ENCODE measurements at places on chromosomes 2 and 18.

GRCh38 chr18:22337306-22337705 lies 80.4 kb downstream of the CTAGE1 start:
- H3K27ac ChIP-seq, result no peak overlapping the region
- H3K4me1 ChIP-seq, result no peaks in the 10 kb centered on the region
- no peak for DNase-seq
- no peaks in the 10 kb centered on the region for H3K36me3 ChIP-seq

- no peaks in the 10 kb centered on the region for H3K36me3 ChIP-seq
- no peaks in the 10 kb centered on the region for H3K4me1 ChIP-seq
- H3K27me3 ChIP-seq, result no peaks in the 10 kb centered on the region
- H3K4me3 ChIP-seq, result no peak overlapping the region
- H3K27ac ChIP-seq, result no peak overlapping the region
Measured at GRCh38 chr2:143334837-143335236, 205.6 kb downstream of the ARHGAP15 start.

DNA sequence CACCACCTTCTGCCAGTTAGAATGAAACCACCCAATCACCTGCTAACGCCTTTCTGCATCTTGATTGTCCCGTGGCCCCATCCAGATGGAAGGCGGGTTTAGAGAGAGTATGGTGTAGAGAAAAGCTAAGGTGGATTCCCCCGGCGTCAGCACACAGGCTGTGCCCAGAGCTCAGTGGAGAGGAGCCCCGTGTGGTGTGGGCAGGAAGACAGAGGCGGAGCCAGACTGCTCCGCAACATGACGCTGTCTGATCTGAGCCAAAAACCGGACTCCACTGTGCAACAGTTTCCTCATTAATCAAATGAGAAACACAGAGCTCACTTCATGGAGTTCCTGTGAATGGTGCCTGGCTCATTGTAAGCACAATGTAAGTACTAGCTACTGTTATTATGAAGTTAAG lies 448.1 kb upstream of the SMIM21 start:
- H3K27ac ChIP-seq, result no peak overlapping the region
- no peaks in the 10 kb centered on the region for H3K4me1 ChIP-seq
- no peaks in the 10 kb centered on the region for H3K36me3 ChIP-seq
- DNase-seq, result no peak

- no peak overlapping the region for H3K4me3 ChIP-seq
- H3K27ac ChIP-seq, result no peak overlapping the region
- DNase-seq, result no peak
- H3K36me3 ChIP-seq, result no peaks in the 10 kb centered on the region
Measured at GRCh38 chr2:71852141-71852711, 295.4 kb downstream of the CYP26B1 start.

GRCh38 chr2:104521247-104521646 lies 332.7 kb upstream of the POU3F3 start:
- no peaks in the 10 kb centered on the region for H3K4me1 ChIP-seq
- no peaks in the 10 kb centered on the region for H3K36me3 ChIP-seq
- no peaks in the 10 kb centered on the region for H3K27me3 ChIP-seq
- DNase-seq, result no peak

GRCh38 chr2:187003038-187003554 lies 154.1 kb upstream of the ZSWIM2 start:
- H3K27me3 ChIP-seq, result no peaks in the 10 kb centered on the region
- no peak overlapping the region for H3K27ac ChIP-seq
- no peaks in the 10 kb centered on the region for H3K36me3 ChIP-seq
- no peaks in the 10 kb centered on the region for H3K4me1 ChIP-seq
- no peak for DNase-seq

DNA sequence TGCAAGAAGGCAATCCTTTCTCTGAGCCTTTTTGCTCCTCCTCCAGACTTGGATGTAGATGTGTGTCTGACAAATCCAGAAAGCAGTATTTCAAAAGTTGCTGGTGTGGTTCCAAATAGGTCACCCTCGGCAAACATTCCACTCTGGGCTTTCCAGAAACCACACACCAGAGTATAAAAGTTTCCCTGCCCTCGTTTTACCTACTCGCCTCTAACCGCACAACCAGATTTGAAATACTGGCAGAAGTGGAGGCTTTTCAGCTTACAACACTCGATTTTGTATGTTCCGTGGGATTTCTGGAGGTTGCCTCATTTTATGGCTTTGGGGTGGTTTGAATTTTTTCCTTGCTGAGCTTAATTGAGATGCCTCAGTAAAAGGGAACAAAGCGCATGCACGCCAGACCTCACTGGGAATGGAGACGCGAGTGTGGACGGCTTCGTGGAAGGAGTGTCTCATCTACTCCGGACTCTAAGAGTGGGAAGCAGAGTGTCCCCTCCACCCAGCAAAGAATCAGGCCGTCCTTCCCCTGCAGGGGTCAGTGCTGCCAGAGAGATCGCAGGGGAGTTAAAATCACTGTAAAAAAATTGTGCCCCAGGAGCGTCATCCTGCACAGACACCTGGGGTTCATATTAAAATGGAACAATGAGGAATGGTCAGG lies 44.0 kb upstream of the RPL31 start:
- H3K36me3 ChIP-seq, result no peaks in the 10 kb centered on the region
- H3K27me3 ChIP-seq, result no peaks in the 10 kb centered on the region
- H3K4me1 ChIP-seq, result peaks cover 17% of the 10 kb centered on the region
- peak overlapping the region; percentile 42 for H3K27ac ChIP-seq
- DNase-seq, result peak; percentile 51

GRCh38 chr18:27921904-27922751 lies 254.8 kb downstream of the CDH2 start:
- H3K36me3 ChIP-seq, result no peaks in the 10 kb centered on the region
- no peak overlapping the region for H3K4me3 ChIP-seq
- no peak overlapping the region for H3K27ac ChIP-seq

GRCh38 chr2:37344453-37345361 lies at the start of gene QPCT:
TSS of gene QPCT (plus strand) at chr2:37344630. CDS start at chr2:37344732, 102 bp downstream.
- peak within 1 kb of the TSS; percentile 41 for H3K4me3 ChIP-seq
- H3K36me3 ChIP-seq, result no peaks in the 10 kb centered on the region
- peak; percentile 59 for DNase-seq
- peaks cover 8% of the 10 kb centered on the region for H3K4me1 ChIP-seq
- H3K27me3 ChIP-seq, result no peaks in the 10 kb centered on the region
- H3K27ac ChIP-seq, result no peak within 1 kb of the TSS

- H3K27me3 ChIP-seq, result no peaks in the 10 kb centered on the region
- no peak overlapping the region for H3K27ac ChIP-seq
- no peak overlapping the region for H3K4me3 ChIP-seq
- no peaks in the 10 kb centered on the region for H3K4me1 ChIP-seq
Measured at GRCh38 chr2:160931531-160931930, 228.7 kb upstream of the TANK start.

DNA sequence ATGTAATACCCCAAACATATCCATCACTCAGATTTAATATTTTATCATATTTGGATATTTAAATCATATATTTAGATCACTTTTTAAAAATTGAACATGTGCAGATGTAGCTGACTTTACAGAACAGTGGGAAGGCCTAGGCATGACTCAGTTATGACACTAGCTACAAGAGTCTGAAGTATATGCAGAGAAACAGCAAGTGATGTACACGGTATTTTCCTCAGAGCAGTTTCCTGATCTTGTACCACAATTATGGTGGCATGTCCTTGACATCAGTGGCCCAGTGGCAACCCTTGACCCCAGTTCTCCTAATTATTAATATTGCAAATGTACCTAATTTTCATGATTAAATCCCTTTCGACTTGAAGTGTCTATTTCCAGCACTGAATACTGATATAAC lies 28.2 kb downstream of the CDKL4 start:
- no peak overlapping the region for H3K27ac ChIP-seq
- H3K4me1 ChIP-seq, result no peaks in the 10 kb centered on the region
- no peak overlapping the region for H3K4me3 ChIP-seq
- no peaks in the 10 kb centered on the region for H3K36me3 ChIP-seq

DNA sequence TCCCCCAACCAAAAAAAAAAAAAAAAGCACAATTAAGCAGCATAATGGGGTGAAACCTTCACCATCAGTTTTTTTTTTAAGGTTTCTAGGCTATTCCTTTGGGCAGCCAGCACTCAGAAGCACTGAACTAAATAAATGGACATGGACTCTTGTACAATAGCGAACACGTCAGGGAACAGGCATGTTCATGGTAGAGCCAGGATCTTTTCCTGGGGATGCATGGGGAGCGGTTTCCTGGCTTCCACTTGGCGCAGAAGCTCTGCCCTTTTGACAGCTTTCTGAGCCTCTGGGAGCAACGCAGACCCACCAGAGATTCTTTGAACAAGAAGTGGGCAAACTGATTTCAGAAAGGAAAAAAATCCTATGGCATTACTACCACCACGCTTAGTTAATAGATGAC lies 35.0 kb downstream of the ALPK2 start:
- H3K27me3 ChIP-seq, result no peaks in the 10 kb centered on the region
- H3K4me3 ChIP-seq, result no peak overlapping the region
- peaks cover 13% of the 10 kb centered on the region for H3K4me1 ChIP-seq
- H3K27ac ChIP-seq, result no peak overlapping the region
- H3K36me3 ChIP-seq, result no peaks in the 10 kb centered on the region
- no peak for DNase-seq

GRCh38 chr2:205685314-205686055 lies 3.2 kb downstream of the NRP2 start:
- H3K27me3 ChIP-seq, result no peaks in the 10 kb centered on the region
- DNase-seq, result peak; percentile 74
- peaks cover 40% of the 10 kb centered on the region for H3K4me1 ChIP-seq

GRCh38 chr2:20595439-20596192 lies 55.3 kb downstream of the HS1BP3 start:
- H3K4me3 ChIP-seq, result no peak overlapping the region
- no peaks in the 10 kb centered on the region for H3K36me3 ChIP-seq
- H3K27ac ChIP-seq, result peak overlapping the region; percentile 61
- H3K27me3 ChIP-seq, result no peaks in the 10 kb centered on the region
- peaks cover 74% of the 10 kb centered on the region for H3K4me1 ChIP-seq
- peak; percentile 1 for DNase-seq

- peak; percentile 56 for DNase-seq
- peaks cover 15% of the 10 kb centered on the region for H3K4me1 ChIP-seq
- H3K27me3 ChIP-seq, result no peaks in the 10 kb centered on the region
- no peak overlapping the region for H3K4me3 ChIP-seq
- H3K36me3 ChIP-seq, result no peaks in the 10 kb centered on the region
Measured at GRCh38 chr2:28621172-28622100, 125.6 kb downstream of the PLB1 start.

DNA sequence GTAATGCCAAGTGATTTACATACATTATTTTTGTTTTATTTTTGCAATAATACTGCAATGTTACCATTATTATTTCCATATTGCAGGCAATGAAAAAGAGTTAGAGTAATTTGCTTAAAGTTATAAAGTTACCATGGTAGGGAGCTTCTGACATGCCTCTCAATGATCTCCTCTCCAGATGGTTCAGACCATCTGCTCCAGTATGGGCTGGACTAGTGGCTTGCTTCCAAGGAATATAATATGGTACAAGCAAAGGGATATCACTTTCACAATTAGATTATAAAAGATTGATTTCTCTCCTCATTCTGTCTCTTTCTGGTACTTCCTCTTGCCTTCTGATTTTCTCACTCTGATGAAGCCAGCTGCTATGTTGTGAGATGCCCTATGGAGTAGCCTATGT lies 245.4 kb downstream of the INSIG2 start:
- no peak overlapping the region for H3K27ac ChIP-seq
- H3K27me3 ChIP-seq, result no peaks in the 10 kb centered on the region
- no peaks in the 10 kb centered on the region for H3K4me1 ChIP-seq
- H3K4me3 ChIP-seq, result no peak overlapping the region

DNA sequence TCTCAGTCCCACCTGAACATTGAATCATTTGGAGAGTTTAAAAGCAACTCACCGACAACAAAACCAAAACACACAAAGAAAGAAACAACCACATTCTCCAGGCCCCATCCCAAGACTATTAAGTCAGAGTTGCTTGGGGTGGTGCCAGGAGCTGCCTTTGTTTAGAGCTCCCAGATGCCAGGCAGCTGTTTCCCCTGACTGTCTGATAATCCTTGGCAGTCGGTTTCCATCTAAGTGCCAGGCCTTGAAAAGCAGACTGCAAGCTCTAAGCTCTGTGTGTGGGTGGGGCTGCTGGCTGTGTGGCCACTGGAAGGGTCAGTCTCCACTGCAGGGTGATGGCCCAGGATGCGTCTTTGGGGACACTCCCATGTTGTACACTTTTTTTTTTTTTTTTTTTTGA lies 255.3 kb upstream of the AGAP1 start:
- H3K4me3 ChIP-seq, result no peak overlapping the region
- no peaks in the 10 kb centered on the region for H3K4me1 ChIP-seq
- H3K27ac ChIP-seq, result no peak overlapping the region

- peaks cover 44% of the 10 kb centered on the region for H3K36me3 ChIP-seq
- peak overlapping the region; percentile 64 for H3K27ac ChIP-seq
- no peaks in the 10 kb centered on the region for H3K27me3 ChIP-seq
- DNase-seq, result no peak
- no peak overlapping the region for H3K4me3 ChIP-seq
Measured at GRCh38 chr2:190980630-190981209, 33.3 kb downstream of the STAT1 start.

DNA sequence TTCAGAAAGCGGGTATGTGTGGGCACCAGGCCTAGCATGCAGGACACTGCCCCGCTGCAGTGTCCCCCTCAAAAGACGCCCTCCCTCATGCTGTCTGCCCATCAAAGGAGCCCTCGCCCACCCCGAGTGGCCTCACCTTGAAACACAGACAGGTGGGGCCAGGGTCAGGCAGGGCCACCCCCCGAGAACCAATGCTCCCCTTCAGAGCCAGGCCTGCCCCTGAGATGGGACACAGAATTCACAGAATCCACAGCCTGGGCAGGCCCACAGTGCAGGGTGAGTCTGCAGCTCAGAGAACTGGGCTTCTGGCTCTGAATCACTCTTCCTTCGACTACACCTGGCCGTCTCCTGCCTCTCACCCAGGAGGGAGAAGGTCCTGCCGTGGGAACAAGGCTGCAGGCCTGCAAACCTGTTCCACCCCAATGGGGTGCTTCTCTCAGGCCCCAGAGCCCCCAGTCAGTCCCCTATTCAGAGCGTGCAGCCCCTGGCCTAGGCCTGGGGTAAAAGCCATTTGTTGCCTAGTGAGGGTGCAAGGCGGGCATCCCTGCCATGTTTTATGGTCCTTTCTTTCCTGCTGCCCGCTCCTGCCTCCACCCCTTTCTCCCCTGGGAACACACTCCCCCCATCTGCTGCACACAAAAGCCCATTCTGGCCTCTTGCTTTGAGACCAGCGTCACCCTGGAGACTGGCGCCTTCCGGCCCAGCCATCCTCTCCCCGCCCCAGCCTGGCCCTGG lies 11.3 kb upstream of the ARHGEF4 start:
- no peaks in the 10 kb centered on the region for H3K27me3 ChIP-seq
- H3K36me3 ChIP-seq, result no peaks in the 10 kb centered on the region
- H3K4me1 ChIP-seq, result peaks cover 18% of the 10 kb centered on the region
- H3K4me3 ChIP-seq, result no peak overlapping the region
- no peak overlapping the region for H3K27ac ChIP-seq
